ENCODE measurements at places on chromosomes 5 and 9.

GRCh38 chr5:135308245-135308644 lies 90.8 kb downstream of the MACROH2A1 start:
- no peak for DNase-seq

DNA sequence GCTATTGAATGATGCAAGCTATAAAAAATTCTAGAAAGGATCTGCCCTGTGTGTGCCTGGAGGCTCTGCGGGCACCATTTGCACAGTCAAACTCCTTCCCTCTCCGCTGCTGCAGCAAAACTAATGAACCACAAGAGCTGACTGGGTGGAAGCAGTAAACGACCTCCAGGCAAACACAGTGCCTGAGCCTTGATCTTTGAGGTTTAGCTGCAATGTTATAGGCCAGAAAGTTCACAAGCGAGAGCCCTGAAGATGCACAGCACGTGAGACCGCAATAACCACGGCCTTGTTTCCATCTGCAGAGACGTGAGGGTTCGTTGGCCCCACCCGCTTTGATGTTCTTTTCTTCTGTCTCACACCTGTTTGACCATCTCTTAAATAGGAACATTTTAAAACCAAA lies 69.2 kb upstream of the S1PR3 start:
- peak; percentile 14 for DNase-seq

- DNase-seq: no peak
Measured at GRCh38 chr9:16705111-16705604, 165.3 kb downstream of the BNC2 start.

GRCh38 chr9:107856633-107857032 lies 367.1 kb upstream of the KLF4 start:
- DNase-seq: no peak

DNA sequence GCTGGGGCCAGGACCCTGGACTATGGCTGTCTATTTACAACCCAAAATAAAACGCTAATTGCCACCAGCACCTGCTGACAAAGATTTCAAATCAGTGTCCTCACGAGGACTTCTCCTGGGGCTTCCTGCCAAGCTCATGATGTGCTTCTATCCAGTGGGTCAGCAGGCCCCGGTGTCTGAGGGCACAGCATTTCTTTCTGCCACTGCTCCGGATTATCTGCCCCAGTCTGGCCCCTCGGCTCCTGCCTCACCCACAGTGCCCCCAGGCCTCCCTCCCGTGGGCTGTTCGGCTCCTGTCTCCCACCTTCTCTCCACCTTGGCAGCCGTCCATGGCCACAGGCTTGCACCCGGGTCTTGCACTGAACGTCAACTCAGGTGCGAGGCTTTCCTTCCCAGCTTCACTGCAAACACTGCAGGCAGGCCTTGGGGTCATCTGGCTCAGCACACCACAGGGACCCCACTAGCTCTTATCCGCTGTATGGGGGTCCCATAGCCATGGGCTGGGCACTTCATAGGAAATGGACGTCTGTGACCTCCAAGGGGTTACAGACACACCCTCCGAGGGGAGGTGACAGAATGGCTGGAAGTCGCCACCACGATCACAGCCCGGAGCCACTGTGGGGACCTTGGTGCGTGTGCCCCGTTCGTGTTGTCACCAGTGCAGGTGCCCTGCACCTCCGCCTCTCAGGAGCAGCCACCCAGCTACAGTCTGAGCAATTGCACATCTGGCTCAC lies 43.8 kb upstream of the FCN1 start:
- DNase-seq: no peak

- DNase-seq: no peak
Measured at GRCh38 chr9:124254261-124254682, 3.5 kb upstream of the NEK6 start.

DNA sequence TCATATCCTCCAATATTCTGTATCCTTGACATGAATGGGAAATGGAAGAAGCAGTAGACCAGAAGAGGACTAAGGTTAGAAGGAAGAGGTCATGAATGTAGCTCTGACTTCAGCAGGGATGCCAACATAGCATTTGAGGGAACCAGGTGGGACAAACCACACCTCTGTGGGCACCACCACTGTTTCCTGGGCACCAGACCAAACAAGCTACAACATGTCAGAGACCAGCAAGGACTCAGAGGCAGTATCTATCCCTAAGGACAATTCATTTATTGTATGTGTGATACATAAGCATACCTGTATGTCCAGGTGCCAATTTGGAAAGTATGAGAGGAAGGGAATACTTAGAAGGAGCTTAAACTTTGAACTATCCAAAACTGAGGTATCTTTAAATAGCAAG lies 192.8 kb downstream of the MAN2A1 start:
- no peak for DNase-seq

- DNase-seq: no peak
Measured at GRCh38 chr5:144177548-144177947, 6.9 kb downstream of the KCTD16 start.

DNA sequence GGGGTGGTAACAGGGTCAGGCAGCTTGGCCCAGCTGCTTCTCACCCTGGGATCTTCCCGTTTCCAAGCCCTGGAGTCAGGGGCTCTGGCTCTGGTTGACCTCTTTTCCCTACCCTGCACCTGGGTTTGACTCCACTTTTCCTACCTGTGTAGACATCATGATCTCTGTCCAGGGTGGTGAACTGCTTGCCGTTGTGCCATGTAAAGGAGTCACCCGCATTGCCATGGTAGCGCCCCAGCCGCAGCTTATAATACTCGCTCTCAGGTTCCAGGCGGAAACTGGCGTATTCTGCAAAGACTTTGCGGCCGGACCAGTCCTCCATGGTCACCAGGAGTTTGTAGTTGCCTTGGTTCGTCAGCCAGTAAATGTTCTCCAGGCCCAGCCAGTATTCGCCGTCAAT lies 30.9 kb downstream of the ANGPTL2 start:
- DNase-seq: no peak

DNA sequence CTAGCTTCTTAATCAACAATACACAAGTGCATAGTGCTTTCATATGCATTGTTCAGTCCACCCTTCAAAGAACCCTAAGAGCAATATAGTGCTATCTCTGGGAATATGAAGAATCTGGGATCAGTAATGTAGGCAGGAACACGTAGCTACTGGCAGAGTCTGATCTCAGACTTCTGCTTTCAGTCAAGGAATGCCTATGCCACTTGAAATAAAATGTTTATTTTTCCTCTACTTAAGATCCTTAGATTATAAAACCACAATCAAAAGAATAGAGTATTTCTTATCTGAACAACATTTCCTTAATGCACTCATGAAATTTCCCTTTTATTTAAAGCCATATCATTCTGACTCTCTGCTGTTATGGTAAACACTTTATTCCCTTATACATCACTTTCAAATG lies 1407.8 kb upstream of the C9orf72 start:
- DNase-seq: no peak

GRCh38 chr5:68261569-68262065 lies 46.1 kb downstream of the PIK3R1 start:
- DNase-seq: no peak

DNA sequence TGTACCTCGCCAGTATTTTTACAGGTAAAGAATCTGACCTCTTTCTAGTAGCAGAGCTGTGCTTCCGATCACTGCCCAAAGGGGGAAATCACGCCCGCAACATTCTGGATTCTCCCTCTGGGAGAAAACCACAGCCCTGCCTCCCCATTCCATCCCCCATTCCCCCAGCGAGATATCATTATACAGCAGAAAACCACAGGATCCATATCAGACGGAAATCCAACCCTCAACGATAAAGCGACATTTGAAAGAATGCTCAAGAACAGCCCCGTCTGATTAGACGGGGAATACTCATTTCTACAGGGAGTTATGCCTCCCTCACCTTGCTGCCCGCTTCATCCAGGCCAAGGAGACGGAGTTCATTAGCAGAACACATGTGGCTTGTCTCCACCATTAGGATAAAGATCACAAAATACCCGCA lies 172.8 kb downstream of the COL23A1 start:
- DNase-seq: no peak

DNA sequence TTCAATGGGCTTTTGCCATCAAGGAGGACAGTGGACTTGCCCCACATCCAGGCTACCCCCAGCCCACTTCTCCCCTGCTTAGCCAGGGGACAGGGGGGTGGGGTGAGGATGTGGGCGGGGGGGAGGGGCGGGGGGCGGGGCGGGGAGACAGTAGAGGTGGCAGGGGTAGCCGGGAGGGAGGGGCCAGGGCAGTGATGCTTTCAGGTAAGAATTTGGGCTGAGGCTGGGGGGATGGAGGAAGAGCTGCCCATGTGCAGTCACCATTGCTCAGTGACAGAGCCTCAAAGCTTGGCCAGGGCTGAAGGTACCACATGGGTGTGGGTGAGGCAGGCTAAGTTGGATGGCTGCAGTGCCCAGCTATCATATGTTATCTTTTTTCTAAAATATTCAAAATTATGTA lies 40.7 kb upstream of the HNRNPA0 start:
- no peak for DNase-seq

DNA sequence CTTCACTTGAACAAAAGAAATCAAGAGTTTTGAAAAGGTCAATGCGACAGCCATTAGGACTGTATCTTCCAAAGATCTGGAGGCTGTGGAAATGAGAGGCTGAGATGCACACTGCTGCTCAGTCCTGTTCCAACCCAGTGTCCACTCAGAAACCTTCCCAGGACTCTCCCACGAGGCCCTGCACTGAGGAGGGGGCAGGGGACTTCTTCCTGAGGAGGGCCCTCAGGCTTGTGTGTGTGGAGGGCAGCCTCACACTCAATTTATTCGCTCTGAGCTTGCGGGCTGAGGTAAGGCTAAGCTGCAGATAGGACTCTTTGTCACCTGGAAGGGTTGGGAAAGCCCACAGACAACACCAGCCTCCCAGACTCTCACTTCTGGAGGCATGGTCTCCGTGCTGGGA lies 69.6 kb upstream of the ROR2 start:
- DNase-seq: no peak
